ENCODE measurements at places on chromosomes 6 and 20.
A peak's percentile ranks its signal among the peaks of the same experiment; 100 is the strongest.

DNA sequence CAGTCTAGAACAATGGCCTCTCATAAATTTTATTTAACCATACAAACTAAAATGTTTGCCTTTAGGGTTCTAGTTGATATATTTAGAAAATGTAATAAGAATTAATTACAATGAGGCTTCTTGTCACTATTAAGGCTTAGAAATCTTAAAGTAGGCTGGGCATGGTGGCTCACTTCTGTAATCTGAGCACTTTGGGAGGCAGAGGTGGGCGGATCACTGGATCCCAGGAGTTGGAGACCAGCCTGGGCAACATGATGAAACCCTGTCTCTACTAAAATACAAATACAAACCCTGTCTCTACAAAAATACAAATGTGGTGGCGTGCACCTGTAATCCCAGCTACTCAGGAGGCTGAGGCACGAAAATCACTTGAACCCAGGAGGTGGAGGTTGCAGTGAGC, 99.0 kb upstream of the ADGRF1 start:
- no peak for DNase-seq

- DNase-seq = no peak
Observed at GRCh38 chr6:127402890-127403617, 56.1 kb downstream of the KIAA0408 start.

DNA sequence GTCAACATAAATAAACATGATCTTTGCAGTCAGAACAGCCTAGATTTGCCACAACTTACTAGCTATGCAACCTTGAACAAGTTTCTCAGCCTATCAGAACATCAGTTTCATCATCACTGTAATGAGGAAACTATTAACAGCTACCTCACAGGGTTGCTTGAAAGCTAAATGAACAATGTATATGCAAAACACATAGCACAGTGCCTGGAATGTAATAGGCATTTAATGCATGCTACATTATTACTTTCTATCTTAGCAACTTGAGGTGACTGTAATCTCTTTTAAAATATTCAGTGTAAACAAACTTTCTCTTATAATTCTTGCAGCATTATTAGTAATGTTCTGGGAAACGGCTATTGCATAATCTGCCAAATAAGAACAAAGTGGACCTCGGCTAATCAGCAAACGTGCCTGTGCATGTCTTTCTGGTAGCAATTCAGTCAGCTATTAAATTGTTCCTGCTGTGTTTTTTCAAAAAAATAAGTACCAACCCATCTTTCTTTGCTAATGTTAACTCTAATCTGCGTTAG, 61.5 kb downstream of the SYNE1 start:
- no peak for DNase-seq

- no peak for DNase-seq
Observed at GRCh38 chr6:45637611-45638257, 260.0 kb upstream of the SUPT3H start.

GRCh38 chr6:32355018-32355417, 16.7 kb downstream of the TSBP1 start:
- no peak for DNase-seq

DNA sequence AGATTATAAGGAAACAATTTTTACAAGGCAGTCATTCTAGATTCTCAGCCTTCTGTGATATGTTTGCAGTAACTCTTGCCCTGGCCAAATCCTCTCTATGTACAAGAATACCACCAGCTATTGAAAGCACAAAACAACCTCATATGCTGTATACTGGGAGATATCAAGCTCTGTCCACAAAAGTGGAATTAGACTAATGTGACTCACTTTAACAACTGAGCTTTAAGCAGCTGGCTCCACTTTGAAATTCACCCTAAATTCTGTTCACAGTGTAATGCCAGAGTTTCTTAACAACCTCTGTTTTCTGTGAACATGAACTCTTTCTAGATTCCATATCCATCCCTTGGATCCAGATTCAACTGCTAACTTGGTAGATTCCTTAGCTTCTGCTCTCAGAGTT, 47.6 kb downstream of the CHD6 start:
- DNase-seq = no peak

GRCh38 chr20:53897884-53898555, 172.4 kb downstream of the BCAS1 start:
- DNase-seq = no peak

DNA sequence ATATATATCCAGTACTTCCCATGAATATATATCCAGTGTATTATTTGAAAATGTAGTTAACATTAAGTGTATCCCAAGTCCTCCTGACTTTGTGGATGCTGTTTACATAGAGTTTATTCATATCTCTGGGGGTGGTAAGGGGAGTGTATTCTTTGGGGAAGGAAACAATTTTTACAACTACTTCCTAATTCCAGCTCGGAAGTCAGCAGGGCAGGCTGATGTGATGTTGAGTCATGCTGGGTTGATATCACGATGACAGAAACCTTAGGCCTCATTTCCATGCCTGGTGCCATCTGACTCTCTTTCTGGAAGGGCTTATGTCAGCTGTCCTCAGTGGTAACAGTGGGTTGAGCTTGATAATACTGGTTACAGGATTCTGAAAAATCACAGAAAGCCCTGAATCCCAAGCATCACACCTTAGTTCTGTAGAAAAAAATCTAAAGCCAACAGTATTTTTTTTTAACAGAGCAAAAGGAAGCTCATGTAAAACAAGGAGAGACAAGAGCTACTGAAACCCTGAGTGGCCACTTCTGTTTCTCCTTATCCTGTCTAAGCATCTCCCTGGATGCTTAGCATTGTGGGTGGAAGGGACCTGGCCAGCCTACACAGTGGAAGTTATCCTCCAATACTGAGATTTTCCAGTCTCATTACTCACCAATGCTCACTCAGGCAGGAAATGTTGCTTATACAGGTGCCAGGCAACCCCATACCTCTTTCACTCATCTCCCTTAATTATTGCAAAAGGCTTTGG, 75.2 kb upstream of the IYD start:
- no peak for DNase-seq

DNA sequence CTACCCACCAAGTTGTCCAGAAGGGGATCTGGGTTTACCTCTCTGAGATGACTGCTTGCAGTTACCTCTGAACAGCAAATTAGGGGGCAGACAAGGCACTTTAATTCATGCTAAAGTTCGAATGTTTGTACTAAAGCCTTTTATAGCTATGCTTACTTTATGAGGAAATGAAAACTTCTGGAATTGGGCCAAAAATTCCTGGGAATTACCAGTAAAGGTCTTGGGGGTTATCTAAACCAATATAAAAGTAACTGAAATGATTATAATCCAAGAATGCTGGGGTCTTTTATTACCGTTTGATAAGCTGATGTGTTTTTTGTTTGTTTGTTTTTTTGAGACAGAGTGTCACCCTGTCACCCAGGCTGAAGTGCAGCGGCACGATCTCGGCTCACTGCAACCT, 7.9 kb upstream of the LZTS3 start:
- DNase-seq = no peak

GRCh38 chr6:17940151-17940792, 47.2 kb downstream of the KIF13A start:
- DNase-seq = no peak

DNA sequence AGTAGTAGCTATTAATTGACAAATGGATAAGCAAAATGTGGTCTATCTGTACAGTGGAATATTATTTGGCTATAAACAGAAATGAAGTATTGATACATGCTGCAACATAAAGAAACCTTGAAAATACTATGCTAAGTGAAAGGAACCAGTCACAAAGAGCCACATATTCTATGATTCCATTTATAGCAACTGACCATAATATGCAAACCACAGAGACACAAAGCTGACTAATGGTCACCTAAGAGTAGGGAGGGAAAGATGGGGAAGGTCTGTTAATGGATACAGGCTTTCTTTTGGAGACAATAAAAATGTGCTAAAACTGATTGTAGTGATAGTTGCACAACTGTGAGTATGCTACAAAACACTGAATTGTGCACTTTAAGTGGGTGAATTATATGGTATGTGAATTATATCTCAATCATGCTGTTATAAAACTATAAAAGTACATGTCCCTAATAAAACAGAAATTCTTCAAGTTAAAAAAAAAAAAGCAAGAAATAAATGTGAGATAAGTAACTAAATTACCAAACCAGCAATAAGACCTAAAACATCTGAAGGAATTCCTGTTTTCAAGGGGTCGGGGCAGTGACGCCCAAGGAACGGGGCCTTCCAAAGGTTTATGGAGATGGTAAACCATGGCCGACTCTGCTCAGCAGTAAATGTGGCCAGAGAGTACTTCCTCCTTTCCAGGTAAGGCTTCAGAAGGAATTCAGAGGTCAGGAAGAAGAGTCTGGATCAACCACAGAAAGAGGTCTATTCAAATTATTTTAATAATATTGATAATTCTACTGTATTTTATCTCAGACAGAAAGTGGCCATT, 75.4 kb downstream of the ARHGAP18 start:
- no peak for DNase-seq

DNA sequence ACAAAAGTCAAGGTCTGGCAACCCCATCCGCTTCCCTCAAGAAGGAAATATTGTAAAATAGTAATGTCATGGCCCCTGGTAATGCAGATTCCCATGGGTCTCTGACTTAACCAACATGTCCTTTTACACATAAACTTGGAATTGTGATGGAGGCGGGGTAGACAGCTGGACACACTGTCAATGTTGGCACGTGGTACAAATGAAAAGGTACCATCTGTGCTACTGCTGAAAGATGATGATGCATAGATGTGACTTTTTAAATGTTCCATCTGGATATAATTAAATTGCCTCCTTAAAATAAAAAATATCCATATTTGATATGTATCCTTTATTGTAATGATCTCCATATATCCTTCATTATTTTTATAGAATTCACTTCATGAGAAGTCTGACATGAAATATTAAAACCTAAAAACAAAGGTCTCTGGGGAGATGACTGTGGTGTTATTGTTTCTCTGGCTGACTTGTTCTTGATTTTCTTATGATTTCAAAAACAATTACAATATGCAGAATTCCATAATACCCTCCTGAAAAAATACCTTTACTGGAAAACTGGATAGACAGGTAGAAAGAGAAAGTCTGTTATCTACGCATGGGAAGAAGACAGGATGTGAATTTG, 104.5 kb downstream of the MKKS start:
- DNase-seq = no peak

DNA sequence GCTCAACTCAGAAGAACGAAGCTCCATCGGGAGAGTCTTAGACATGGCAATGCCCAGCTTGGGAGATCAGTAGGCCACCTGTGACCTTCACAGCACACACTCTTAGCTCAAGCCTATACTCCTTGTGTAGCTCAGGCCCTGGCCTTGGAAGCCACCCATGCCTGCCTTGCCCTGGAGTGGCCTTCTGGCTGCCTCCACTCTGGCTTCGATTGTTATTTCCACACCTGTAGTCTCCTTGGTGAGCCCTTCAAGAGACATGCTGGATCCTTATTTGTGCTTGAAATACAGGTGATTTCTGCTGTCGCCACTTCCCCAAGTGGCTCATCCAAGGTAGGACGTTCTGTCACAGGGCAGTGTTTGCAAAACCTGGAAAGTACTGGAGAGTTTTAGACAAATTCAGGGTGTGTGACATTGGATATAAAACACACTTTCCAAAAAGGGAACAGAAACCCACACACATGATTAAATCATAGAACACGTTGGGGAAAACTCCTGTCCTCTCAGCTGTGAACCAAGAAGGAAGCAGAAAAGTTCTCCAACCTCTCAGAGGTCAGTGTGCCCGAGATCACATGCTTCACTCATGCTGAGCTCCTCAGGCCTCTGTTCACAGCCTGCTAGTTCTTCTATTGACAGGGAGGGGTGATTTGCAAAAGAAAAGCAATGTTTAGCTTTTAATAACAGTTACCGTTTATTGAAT, 391.8 kb downstream of the CDC5L start:
- no peak for DNase-seq

DNA sequence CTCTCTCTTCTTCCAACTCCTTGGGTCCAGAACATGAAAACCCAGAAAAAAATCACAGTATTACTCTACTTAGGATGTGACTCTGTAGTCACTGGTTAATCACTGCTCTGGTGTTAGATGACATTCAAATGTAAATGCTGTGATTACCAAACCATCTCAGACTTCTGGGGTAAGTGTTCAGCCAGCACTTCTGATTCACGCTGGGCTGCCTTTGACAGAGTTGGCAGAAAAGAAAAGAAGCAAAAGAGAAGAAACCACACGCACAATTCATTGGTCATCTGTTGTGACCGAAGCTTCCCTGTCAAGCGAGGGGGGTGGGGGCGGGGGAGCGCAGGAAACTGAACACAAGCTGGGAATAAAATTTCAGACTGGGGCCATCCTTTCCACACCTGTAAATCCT, 82.7 kb downstream of the PSMG4 start:
- DNase-seq = peak; percentile 86

- no peak for DNase-seq
Observed at GRCh38 chr20:63457737-63458136, 14.7 kb downstream of the KCNQ2 start.

DNA sequence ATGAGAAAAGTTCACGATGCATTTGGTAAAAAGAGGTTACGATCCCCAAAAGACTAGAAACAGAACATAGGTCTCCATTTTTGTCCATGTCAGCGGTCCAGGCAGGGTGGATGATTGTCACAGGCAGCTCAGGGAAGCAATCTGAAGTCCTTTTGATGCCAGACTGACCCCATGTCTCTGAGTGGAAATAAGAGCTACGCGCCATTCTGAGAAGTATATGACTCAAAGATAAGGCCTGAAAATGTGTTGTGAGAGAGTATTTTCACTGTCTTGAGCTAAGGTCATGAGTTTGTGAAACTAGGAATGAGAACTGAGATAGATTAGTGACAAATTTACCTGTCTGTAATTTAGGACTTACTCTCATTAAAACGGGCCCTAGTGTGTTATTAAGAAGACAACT, 69.5 kb downstream of the LYRM4 start:
- no peak for DNase-seq

- DNase-seq = peak; percentile 99
Observed at GRCh38 chr6:16338577-16339264, 100.3 kb downstream of the GMPR start.

- no peak for DNase-seq
Observed at GRCh38 chr6:131042664-131043063, 20.4 kb downstream of the EPB41L2 start.

- DNase-seq = no peak
Observed at GRCh38 chr20:9160331-9160730, 91.4 kb downstream of the PLCB4 start.

GRCh38 chr6:17902974-17903373, 84.5 kb downstream of the KIF13A start:
- no peak for DNase-seq

DNA sequence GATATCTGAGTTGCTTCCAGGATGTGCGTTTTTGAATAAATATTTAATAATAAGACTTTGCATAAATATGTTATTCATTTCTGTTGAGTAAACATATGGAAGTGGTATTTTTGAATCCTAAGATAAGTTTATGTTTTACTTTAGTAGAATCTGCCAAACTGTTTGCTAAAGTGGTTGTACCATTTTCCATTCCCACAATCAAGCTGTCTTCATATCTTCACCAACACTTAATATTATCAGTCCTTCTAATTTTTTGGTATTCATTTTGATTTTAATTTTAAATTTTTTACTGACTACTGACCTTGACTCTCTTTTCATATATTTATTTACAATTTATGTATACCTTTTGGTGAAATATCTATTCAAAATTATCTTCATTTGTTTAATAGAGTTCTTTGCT, 293.9 kb upstream of the PTCHD4 start:
- DNase-seq = no peak
